DMS79 treated with DMSO at 0.1 percent for 48 hours (cell line): ENCODE measurements at places on chromosomes 4 and X.

GRCh38 chr4:73776321-73776729 lies 36.0 kb downstream of the CXCL8 start:
- no peak for DNase-seq

GRCh38 chr4:88791274-88791673 lies 93.6 kb upstream of the NAP1L5 start:
- no peak for DNase-seq

- DNase-seq, result peak; percentile 21
Observed at GRCh38 chr4:41257257-41257901, 651 bp downstream of the UCHL1 start.

DNA sequence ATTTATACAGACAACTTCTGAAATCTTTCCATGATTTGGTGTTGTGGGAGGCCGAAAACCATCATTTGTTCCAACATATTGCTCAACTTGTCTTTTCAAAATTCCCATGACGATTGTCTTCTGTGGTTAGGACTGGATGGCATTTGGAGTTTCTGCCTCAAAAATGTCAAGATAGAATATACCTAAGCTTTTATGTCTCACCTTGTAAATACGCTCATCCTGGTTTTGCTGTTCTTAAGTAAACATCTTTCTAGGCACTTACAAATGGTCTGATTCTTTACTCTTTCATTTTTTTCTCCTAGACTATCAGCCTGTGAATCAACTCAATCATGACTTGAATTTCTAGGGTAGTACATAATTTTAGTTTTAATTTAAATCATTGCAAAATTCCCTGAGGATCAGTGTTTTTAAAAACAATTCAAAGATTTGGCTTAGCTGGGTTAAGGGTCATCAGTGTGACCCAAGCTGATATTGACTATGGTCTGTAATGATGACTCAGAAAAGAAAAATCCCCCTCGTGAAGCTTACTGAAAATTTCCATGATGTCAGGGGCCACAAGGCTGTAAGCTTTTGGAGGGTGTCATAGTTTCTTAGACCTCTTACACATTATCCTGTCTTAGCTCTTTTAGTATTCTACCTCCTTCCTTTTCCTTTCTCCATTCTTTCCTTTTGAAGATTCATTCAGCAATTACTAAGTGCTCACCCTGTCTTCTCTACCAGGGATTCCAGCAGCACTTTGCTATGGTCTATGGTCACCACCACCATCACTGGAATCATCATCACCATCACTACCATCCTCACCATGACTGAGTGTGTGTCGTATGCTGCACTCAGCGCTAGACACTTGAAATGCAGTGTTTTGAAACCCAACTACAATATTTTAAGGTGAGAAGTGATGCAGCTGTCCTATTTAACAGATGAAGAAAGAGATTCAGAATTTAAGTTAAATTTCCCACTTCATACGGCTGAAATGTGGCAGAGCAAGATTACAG lies 124.4 kb downstream of the CPE start:
- no peak for DNase-seq

DNA sequence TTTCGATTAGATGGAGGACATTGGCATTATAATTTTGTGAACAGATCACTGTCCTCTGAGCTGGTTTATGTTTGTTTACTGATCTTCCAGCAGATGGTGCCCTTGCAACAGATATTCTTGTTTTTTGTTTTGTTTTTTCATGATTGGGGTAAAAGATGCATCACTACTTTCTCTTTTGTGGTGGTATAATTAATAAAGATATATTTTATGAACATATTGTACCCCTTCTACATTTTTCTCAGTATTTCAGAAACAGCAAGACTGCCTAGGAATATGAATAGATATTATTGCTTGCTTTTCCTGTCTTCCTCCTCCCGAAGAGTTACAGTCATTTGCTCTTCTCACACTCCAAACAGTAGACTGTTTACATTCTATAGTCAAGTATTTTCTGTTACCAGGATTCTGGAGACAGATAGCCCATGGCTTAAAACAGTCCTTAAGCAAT lies 905.2 kb downstream of the TRAM1L1 start:
- peak; percentile 0 for DNase-seq

DNA sequence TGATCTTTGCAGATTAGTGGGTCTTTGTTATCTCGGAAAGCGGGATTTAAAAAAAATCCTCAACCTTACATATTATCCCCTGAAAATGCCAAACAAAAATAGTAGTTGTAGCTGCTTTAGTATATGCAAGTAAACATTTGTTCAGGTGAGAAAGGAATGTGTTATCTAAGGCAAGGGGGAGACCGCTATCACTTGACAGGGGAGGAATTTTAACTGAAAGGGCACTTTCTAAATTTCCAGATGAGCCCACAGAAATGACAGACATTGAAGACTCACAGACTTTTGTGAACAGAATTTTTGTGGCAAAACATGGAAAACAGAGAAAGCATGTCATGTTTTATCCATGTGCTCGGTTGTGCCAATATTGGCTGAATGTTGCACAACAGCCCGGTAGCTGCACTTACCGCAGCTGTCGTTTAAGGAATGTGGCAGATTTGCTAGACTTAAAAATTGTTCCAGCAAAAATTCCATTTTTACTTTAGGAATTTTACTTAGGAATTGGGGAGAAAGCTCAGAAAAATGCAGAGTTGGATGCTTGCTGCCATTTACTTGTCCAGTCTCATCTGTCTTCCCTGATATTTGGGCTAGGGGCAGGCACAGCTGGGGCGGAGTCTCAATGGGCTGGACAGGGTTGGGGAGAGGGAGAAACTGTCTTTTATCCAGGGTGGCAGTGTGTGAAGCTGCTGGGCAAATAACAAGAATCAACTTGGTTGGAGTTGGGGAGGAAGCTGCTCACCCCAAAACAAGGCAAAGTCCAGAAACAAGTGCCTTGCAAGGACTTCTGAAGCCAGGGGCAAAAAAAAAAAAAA lies 94.6 kb upstream of the RPS6KA3 start:
- no peak for DNase-seq

GRCh38 chrX:151977923-151978322 lies 3.4 kb upstream of the GABRE start:
- no peak for DNase-seq

- DNase-seq, result peak; percentile 19
Observed at GRCh38 chrX:129600981-129601424, 53.8 kb downstream of the APLN start.

GRCh38 chr4:171983935-171984805 lies 171.0 kb downstream of the GALNTL6 start:
- DNase-seq, result no peak

GRCh38 chrX:1717373-1717772 lies 102.5 kb downstream of the ASMT start:
- no peak for DNase-seq

GRCh38 chr4:159766241-159766640 lies 663.4 kb downstream of the RAPGEF2 start:
- no peak for DNase-seq

GRCh38 chr4:117447925-117448324 lies 362.5 kb upstream of the TRAM1L1 start:
- DNase-seq, result no peak

DNA sequence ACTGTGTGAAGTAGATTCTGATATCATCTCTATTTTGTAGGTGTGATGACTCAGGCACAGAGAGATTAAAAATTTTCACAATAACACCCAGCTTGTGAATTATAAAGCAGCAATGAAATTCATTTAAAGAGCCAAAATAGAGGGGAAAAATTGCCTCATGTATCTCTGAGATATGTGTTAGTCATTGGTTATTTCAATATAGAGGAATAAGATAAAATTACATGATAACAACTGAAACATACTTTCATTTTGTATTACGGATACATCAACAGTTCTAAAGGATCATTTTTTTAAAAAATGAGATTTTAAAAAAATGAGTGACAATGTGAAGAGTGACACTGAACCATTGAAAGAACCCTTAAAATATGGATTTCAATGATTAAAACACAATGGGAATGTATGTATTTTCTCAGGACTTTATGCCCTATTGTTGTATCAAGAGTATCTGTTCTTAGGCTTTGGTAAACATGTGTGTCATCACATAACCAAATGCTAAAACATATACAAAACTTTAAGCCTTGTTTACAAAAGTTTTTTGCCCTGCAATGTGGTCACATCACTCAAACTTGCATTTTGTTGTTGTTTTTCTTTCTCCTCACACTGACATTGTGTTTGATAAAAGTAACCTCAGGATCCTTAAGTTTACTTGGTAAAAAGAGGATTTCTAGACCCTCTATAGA lies 221.3 kb downstream of the ANTXR2 start:
- no peak for DNase-seq

GRCh38 chrX:155031657-155032056 lies 5.0 kb downstream of the FUNDC2 start:
- no peak for DNase-seq

- DNase-seq, result no peak
Observed at GRCh38 chr4:145047151-145047550, 50.8 kb downstream of the ANAPC10 start.

DNA sequence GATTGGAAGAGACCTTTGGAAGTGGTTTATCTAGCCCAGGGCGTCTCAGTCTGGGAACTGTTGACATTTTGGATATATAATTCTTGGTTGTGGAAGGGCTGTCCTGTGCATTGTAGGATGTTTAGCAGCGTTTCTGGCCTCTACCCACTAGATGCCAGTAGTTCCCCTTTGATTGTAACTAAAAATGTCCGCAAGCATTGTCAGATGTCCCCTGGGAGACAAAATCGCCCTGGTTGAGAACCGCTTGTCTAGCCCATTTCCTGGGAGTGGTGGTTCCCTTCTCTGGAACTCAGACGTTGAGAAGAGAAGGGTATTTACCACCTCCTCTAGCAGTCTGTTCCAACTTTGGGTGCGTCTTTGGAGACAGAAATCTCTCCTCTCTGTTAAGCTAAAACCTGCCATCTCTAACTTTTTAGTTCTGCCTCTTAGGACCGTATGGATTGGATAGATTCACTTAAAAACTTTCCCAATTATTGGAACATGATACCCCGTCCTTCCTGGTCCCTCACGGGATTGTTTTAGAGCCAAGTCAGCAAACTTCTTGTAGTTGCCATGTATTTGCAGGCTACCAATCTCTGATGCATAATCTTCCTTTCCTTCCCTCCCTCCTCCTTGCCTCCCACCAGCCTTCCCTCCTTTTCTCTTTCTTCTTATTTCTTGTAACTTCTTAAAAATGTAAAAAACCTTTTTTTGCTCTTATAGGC lies 13.9 kb downstream of the TMEM165 start:
- no peak for DNase-seq

DNA sequence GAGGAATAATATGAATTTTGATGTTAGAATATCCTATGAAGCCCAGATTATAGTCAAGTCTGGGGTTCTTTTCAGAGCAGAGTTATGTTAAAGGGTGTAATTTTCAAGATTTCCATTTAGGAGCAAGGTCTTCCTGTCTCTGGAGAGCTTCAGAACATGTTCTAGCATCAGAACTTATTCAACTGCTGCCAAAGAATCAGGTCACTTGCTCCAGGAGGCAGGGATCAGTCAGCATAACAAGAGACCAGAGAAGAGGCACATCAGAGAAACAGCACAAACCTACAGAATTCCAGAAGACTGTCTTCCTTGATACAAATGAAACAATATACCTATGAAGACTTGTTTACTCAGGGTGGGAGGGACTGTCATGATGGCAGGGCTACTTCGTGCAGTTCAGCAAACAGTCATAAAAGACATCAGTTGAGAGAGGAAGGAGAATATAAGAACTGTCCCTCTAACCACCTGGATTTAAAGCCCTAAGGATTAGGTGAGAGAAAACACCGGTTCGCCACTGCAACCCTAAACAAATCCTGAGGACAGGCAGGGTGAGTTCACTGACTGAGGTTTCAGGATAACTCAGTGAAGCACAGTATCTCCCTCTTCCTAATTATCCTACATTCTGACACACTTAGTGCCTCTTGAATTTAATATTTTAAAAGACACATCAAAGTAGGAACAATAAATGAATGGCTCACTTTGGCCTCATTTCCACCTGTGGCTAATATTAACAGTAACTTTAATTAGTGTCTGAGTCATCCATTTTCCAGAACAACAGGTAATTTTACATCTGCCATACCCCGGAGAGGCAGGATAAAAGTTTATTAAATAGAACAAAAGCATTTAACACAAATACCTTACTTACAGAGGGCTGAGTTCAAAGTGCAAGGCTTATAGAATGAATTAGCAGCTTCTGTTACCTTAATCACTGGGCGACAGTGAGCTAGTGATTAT lies 93.0 kb downstream of the HDAC8 start:
- DNase-seq, result no peak

- no peak for DNase-seq
Observed at GRCh38 chr4:66567551-66567950, 897.3 kb upstream of the EPHA5 start.

GRCh38 chr4:107579099-107579498 lies 140.9 kb downstream of the PAPSS1 start:
- DNase-seq, result no peak

DNA sequence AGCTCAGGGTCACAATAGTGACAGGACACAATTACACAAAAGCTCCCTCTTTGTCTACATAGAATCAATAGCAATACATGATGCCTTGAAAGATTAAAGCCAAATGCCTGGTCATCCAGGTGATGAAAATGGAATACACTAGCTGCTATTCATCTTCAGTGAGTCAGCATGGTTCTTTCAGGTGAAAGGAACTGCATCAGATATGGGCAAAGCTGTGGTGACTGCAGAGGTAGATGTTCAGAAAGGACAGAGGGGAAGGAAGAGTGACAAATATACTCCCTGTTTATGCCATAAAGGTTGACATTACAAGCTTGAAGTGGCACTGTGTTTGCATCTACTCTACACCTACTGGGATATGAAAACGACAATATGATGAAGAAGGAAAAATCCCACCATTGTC lies 20.0 kb upstream of the FTHL17 start:
- no peak for DNase-seq

DNA sequence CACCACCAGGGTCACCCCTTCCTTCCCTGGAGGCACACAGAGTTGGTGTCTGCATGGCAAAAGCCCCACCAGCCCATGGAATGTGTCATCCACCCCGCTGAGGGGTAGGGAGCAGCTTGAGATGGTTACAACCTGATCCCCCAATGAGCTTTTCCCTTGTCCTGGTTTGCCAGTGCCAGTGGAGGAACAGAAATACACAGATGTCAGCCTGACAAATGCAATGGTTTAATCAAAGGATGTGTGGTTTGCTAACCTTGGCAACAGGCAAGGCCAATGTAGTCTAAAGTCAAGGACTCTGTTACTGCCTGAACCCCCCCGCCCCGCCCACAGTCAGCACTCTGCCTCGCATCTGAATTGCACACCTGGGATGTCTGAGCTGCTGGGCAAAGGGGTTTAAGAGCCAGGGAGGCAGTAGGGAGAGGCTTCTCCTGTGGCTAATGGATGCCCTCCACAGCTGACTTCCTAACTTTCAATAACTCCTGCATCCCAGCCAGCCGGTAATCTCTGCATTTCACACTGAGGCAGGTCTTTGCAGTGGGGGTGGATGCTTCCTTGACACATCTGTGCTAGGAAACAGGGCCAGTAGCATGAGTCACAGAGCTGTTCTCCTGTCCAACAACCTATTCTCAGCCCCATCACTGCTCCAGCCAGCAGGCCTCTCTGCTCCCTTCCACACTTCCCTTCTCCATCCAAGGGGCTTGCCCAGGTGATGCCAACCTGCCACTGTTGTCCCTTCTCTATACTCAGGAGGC lies 137.5 kb downstream of the AMMECR1 start:
- no peak for DNase-seq

- no peak for DNase-seq
Observed at GRCh38 chrX:38336538-38337240, 9.4 kb upstream of the RPGR start.

GRCh38 chr4:148481636-148482035 lies 39.4 kb upstream of the NR3C2 start:
- DNase-seq, result no peak
